ENCODE measurements at places on chromosomes 2 and 18.
A peak's percentile ranks its signal among the peaks of the same experiment; 100 is the strongest.

DNA sequence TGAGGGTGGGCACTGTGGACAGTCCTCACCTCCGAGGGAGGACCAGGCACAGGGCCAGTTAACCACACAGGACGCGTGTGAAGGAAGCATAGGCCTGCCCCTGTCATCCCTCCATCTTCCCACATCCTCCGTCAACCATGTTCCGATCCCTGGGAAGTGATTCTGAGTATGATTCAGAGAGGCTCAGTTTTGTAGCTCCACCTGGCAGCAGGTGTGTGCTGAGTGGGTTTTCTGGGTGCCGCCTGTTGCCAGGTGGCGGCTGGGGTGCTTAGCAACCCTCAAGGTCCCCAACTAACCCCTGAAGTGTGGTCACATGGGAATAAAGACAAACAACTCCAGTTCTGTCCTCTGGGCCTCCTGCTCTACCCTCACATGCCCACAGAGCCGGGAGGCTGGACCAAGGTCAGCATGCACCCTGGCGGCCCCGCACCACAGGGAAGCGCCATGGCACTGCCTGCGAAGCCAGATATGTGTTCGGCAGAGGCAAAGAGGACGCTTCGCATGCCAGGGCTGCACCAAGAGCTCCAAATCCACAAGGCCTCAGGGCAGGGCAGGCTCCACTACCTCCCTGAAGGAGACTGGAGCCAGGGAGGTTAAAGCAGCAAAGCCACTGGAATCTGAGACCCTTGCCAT, 60.0 kb downstream of the ADCY3 start:
- no peak for DNase-seq

DNA sequence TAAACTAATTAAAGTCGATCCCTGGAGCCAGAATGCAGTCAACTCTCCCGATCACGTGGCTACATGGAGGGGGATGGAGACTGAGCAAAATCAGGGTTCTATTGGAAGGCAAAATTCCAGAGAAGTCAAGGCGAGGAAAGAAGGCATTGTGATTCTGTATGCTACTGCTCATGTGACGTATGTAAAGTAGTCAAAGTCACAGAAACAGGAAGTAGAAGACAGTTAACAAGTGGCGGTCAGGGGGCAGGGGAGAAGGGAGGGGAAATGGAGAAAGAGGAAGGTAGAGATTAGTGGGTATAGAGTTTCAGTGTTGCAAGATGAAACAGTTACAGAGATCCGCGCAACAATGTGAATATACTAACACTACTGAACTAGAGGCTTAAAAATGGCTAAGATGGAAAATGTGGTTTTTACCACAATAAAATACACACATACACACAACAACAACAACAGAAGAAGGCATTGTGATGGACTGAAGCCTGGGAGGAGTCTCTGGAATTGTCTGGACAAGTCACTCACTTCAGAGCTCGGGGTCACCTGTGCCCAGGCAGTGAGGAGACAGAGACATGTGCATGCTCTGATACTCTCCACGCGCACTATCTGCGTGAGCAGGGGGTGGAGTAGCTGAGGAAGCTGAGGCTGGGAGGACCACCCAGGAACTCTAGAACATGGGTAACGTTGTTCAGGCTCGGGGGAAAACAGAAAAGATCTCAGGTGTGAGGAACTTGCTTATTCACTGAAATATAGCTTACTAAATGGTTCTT, 89.9 kb upstream of the CDCA7 start:
- DNase-seq: peak; percentile 10

- peak; percentile 92 for DNase-seq
Measured at GRCh38 chr2:152718076-152718908, at the start of gene ARL6IP6. ARL6IP6 (plus strand) TSS chr2:152718620; CDS start chr2:152718625, 5 bp downstream.

GRCh38 chr2:126846241-126846640, 52.4 kb upstream of the TEX51 start:
- DNase-seq: no peak

Data from activated naive CD8-positive, alpha-beta T cell treated with anti-CD3 and anti-CD28 coated beads, Interleukin-2, amount 50 U/mL, for 24 hours (primary cell).